ENCODE measurements at places on chromosomes 7 and 10.

DNA sequence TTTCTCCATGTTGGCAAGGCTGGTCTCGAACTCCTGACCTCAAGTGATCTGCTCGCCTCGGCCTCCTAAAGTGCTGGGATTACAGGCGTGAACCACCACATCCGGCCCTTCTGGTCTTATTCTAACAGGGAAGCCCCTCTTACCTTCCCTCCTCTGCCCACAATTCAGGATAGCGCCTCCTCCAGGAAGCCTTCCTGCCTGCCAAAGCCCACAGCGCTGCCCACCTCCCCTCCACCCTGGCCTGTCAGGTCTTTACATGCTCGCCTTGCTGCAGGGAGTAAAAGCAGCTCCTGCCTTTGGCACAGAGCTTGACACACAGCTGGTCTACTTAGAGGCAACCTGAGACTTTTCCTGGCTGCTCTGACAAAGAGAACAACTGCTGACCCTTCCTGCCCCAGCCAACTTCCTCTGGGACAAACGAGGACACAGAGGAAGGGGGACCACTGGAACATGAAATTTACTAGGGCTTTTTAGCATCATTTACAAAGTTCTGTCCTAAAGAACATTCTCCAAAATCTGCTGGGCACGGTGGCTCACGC is 13.2 kb downstream of the MLXIPL start:
- no peaks in the 10 kb centered on the region for H3K4me1 ChIP-seq
- peaks cover 53% of the 10 kb centered on the region for H3K27me3 ChIP-seq
- DNase-seq, result no peak
- H3K27ac ChIP-seq, result no peak overlapping the region
- no peaks in the 10 kb centered on the region for H3K36me3 ChIP-seq

DNA sequence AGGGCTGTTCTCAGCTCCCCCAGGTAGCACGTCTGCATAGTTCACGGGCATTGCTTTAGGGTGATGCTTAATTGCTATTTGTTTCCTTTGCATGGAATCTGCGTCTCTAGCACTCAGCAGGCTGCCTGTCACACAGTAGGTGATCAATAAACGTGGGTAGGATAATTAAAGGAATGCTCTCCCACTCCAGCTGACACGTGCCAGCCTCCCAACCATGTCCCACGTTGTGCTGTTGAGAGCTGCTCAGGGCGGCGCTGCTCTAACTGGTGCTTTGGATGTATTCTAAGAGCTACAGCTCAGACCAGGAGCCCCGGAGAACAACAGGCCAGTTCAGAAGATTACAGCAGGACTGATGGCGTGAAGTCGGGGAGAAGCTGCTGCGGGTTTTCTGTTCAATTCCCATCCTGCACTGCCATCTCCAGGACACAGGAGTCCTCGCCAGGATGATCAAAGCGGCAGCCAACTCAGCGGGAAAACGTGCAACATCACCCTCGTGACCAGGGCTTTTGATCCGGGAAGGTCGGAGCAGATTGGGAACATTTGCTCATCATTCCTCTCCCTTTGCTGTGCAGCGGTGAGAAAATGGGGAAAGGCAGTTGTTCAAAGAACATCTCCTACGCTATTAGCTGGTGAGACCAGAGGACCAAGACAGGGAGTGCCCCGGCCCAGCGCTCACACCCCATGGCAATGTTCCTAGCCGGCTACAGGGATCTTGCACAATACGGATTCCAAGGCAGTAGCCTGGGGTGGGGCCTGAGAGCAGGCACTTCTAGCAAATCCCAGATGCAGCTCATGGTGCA is 50.5 kb upstream of the FOXK1 start:
- H3K27ac ChIP-seq, result no peak overlapping the region
- H3K27me3 ChIP-seq, result peaks cover 4% of the 10 kb centered on the region
- no peak for DNase-seq
- no peaks in the 10 kb centered on the region for H3K4me1 ChIP-seq

GRCh38 chr7:152462995-152463708 is 27.3 kb upstream of the KMT2C start:
- peak overlapping the region; percentile 92 for H3K4me3 ChIP-seq
- DNase-seq, result no peak
- H3K4me1 ChIP-seq, result peaks cover 8% of the 10 kb centered on the region

DNA sequence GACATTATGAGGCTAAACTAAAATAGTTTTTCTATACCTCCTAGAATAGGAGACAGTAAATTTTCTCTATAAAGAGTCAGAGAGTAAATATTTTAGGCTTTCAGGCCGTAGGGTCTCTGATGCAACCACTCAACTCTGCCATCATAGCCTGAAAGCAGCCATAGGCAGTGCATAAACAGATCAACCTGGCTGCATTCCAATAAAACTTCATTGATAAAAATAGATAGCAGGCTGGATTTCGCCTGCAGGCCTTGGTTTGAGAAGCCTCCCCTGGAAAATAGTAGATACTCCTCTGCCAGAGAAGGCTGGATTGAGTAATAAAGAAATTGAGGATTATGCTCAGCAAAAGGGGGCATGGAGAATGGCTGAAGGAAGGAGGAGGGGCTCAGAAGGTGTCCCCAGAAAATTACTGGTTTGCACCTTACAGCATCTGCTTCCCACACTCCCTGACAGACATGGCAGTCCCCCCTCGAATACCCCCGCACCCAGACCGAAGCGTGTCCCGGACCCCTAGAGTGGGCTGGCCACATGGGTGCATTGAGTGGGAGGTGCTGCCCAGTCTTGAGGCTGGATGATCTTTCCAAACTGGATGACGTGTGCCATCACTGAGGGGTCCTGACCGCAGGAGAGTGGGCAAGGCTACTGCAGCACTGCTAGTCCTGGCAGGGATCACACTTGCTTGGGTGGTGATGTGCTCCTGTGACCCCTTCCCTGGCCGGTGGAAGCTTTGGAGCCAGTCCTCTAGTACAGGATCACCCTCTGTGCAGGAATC is 126.6 kb downstream of the PTPN20 start:
- no peaks in the 10 kb centered on the region for H3K36me3 ChIP-seq
- no peak for DNase-seq
- no peaks in the 10 kb centered on the region for H3K4me1 ChIP-seq

DNA sequence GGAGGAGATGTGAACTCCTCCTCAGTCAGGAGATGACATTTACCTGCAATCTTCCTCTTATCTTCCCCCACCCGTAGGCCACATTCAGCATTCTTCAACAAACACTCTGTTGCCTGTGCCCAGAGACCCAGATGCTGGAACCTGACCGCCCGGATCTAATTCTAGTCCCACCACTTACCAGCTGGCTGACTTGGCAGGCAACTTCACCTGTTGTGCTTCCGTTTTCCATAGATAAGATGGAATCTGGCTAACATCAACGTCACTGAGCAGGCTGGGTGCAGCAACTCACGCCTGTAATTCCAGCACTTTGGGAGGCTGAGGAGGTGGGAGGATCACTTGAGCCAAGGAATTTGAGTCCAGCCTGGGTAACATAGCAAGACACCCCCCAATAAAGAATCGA is 21.3 kb upstream of the FXYD4 start:
- H3K4me3 ChIP-seq, result no peak overlapping the region
- H3K27me3 ChIP-seq, result peaks cover 29% of the 10 kb centered on the region
- H3K36me3 ChIP-seq, result no peaks in the 10 kb centered on the region
- H3K27ac ChIP-seq, result no peak overlapping the region

- peak; percentile 32 for DNase-seq
- peaks cover 17% of the 10 kb centered on the region for H3K4me1 ChIP-seq
- H3K27ac ChIP-seq, result peak overlapping the region; percentile 92
- H3K36me3 ChIP-seq, result peaks cover 16% of the 10 kb centered on the region
Measured at GRCh38 chr7:50068850-50069551, 24.0 kb downstream of the ZPBP start.

GRCh38 chr7:128145191-128145590 is 95.9 kb upstream of the LEP start:
- H3K4me1 ChIP-seq, result no peaks in the 10 kb centered on the region
- no peak overlapping the region for H3K4me3 ChIP-seq

DNA sequence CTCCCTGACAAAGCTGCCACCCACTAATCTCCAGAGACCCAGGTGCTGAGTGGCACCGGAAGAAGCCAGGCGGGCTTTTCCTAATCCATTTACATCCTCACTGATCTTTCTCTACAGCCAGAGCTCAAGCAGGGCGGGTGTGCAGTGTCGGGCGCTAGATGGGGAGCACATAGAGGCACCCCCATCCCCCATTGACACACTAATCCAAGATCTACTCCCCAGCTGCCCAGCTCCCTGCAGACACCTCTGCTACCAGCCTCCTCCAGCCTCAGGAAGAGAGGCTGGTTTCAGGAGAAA is 22.2 kb downstream of the FRMPD2 start:
- DNase-seq, result no peak
- no peaks in the 10 kb centered on the region for H3K36me3 ChIP-seq
- H3K4me1 ChIP-seq, result no peaks in the 10 kb centered on the region
- no peak overlapping the region for H3K27ac ChIP-seq

GRCh38 chr10:32771217-32771616 is 186.8 kb downstream of the ITGB1 start:
- peaks cover 28% of the 10 kb centered on the region for H3K36me3 ChIP-seq
- no peaks in the 10 kb centered on the region for H3K4me1 ChIP-seq
- no peaks in the 10 kb centered on the region for H3K27me3 ChIP-seq
- DNase-seq, result no peak
- no peak overlapping the region for H3K4me3 ChIP-seq

GRCh38 chr10:994836-995558 is 6.8 kb downstream of the GTPBP4 start:
- DNase-seq, result no peak
- peaks cover 70% of the 10 kb centered on the region for H3K36me3 ChIP-seq
- H3K27me3 ChIP-seq, result no peaks in the 10 kb centered on the region
- peaks cover 19% of the 10 kb centered on the region for H3K4me1 ChIP-seq

GRCh38 chr10:107889105-107889504 is 724.6 kb upstream of the SORCS1 start:
- H3K4me3 ChIP-seq, result no peak overlapping the region
- no peaks in the 10 kb centered on the region for H3K4me1 ChIP-seq
- H3K27ac ChIP-seq, result no peak overlapping the region
- DNase-seq, result no peak
- H3K27me3 ChIP-seq, result no peaks in the 10 kb centered on the region
- H3K36me3 ChIP-seq, result no peaks in the 10 kb centered on the region

DNA sequence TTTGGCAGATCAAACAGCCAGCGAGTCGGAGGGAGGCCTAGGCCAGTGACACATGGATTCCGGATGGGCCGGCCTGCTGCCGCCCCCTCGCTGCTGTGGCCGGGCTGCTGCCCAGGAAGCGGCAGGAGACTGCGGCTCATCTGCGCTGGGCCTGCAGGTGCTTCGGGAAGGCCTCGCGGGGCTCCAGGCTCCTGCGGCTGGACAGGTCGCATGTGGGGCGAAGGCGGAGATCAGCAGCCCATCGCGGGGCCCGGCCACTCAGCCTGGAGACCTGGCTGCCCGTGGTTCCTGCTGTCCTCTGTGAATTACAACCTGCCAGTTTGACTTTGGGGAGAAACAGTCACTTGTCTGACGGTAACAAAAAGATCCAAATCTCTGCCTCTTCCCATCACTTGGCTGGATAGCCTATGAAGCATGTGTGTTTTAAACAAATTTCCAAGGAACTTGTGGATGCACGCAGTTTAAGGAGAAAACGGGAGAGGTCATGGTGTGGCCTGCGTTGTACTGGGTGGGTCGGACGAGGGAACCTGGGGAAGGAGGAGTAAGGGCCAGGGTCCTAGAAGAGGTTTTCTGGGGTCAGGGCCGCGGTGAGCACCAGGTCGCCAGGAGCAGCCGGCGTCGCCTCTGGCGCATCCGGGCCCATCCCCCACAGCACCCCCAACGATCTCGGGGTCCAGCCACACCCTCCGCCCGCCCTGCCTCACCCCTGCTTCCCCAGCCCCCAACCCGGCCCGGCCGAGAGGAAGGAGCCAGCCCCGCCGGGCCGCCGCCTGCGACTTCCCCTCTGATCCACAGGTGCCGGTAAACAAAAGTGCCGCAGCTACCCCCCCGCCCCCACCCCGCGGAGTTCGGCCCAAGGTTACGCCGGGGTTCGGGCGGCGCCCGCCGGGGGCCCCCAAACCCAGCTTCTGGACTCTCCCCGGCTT is 1.6 kb downstream of the SPOCK2 start:
- H3K4me1 ChIP-seq, result peaks cover 61% of the 10 kb centered on the region
- DNase-seq, result peak; percentile 69
- H3K27me3 ChIP-seq, result peaks cover 6% of the 10 kb centered on the region
- H3K36me3 ChIP-seq, result peaks cover 38% of the 10 kb centered on the region
- peak overlapping the region; percentile 87 for H3K27ac ChIP-seq
- H3K4me3 ChIP-seq, result peak overlapping the region; percentile 92

DNA sequence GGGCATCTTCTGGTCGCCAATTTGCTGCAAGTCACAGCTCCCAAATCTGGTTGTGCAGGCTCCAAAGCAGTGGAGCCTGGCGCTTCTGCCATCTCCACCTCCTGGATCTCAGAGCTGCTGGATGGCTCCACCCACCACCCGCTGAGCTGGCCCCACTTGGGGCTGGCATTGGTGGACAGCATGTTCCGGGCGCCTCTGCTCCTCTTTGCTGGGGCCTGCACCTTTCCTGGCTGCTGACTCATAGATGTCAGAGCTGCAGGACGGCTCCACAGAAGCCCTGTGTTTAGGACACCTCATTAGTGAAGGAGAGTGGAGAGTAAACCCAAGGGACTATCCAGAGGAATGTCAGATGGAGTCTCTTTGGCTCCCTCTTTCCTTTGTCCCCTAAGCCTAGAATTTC is 27.4 kb downstream of the MAPK8 start:
- peaks cover 59% of the 10 kb centered on the region for H3K36me3 ChIP-seq
- H3K27me3 ChIP-seq, result no peaks in the 10 kb centered on the region
- H3K4me1 ChIP-seq, result peaks cover 21% of the 10 kb centered on the region
- H3K4me3 ChIP-seq, result no peak overlapping the region
